Dorsolateral prefrontal cortex (tissue), 122 donors: ENCODE measurements at places on chromosomes 6 and 20.

DNA sequence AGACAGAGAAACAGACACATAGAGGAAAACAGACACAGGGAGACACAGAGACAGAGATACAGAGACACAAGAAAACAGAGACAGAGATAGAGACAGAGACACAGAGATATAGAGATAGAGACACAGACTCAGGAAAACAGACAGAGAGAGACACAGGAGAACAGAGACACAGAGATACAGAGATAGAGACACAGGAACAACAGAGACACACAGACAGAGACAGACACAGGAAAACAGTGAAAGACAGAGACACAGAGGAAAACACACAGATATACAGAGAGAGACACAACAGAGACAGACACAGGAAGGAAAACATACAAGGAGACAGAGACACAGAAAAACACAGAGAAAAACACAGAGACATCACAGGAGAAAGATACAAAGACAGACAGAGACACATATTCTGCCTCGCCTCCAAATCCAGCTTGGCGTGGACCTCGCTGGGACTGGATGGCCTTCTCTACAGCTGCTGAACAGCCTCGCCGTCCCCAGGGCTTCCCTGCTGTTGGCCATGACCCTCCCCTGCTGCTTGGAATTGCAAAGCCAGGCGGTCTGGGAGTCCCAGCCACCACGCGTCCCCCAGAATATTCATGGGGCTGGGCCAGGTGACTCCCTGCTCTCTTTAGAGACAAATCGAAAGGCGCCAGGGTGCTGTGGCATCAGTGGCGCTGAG, 36.8 kb downstream of the NTSR1 start:
- DNase-seq = peak; percentile 15

DNA sequence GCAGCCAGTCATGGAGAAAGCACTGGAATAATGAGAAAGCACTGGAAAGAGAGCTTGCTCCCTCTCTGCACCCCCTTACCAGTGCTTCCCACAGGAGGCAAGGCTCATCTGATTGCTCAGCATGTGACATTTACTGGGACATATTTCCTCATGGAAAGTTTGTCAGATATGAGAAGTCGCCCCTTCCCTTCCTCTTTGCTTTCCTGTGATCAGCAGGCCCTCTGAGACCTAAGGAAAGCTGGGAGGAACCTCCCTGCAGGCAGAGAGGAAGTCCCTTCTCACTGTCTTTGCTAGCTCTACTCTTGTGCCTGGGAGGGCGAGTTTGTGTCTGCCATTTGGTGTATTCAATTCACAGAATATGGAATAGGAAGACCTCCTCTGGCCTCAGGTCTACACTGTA, 283.8 kb downstream of the ALDH8A1 start:
- no peak for DNase-seq

DNA sequence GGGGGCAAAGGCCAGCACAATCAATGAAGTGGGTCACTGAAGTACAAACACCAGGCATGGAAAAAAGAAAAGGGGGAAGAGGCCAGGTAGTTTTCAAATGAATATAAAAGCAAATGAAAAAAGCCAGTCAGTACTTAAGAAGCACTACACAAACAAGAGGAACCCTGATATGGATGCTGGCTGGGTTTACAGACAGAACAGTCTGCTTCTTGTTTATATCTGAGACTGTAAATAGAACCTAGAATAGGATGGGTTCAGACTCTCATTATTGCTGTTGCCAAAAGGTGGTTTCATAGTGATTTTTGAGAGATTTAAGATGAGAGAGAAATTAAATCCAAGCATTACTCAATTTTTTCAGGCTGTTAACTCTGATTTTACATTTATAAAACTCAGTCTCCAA, 24.1 kb downstream of the USP45 start:
- DNase-seq = no peak

DNA sequence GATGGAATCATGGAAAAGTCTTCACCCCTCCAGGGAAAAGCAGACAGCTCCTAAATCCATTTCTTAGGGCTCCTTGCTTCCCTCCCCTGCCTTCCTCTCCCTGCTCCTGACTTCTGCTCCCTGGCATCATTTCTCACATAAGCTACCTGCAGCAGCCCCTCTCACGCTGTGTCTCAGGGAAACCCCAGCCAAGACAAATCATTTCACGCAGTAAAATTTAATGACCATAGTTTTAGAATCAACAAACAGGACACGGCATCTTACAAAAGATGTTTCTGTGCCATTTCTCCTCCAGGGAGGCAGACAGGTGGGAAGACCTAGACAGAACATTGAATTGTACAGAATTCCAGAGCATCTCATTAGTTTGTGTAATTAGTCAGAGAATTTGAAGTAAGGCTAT, 16.5 kb upstream of the FOXQ1 start:
- no peak for DNase-seq

DNA sequence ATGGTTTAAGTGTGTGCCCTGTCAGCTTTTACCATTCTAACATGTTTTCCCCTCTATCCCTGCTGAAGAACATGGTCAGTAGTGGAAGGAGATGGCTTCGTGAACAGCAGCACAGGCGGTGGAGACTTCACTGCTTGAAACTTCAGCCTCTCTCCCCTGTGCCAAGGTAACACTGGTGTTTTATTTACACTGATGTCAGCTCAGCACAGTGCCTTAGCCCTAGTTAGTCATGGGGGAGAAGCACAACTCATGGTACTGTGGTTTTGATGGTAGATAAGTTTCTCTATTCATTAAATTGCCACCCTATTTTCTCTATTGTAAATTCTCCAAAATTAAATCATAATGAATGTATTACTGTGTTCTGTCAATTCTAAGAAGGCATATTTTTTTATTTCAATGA, 56.6 kb downstream of the MTHFD1L start:
- no peak for DNase-seq

GRCh38 chr6:44012078-44012493, 115.2 kb downstream of the MRPL14 start:
- DNase-seq = no peak

DNA sequence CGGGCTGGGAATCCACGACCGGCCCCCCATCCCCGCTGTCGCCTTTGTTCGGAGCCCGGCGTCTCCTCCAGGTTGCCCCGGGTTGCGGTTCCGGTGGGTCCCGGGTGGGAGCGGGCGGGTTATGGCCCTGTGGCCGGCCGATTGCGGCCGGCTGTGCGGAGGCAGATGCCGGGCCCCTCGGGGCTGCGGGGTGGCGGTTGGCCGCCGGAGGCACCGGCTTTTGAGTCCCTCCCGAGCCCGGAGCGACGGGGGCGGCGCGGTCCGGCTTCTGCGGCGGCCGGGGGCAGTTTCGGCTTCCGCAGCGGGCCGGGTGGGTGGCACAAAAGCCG, 431 bp downstream of the LOC128125822 start:
- DNase-seq = peak; percentile 35

DNA sequence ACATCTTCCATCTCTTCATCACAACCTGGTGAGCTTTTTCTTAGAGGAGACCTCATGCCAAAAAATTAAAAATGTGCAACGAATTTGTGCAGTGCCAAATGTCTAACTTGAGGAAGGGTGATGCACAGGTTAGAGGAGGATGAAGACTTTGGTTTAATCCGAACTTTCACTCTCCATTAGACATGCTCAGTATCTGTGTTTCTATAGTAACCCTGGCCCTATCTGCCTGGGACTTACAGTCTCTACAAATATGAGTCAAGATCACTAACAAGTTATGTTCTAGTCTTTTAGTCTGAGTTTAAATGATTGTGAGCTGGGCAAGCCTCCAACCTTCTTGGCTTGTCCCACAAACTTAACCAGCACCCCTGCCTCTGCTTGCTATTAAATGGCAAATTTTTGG, 377.0 kb downstream of the BMP2 start:
- no peak for DNase-seq

DNA sequence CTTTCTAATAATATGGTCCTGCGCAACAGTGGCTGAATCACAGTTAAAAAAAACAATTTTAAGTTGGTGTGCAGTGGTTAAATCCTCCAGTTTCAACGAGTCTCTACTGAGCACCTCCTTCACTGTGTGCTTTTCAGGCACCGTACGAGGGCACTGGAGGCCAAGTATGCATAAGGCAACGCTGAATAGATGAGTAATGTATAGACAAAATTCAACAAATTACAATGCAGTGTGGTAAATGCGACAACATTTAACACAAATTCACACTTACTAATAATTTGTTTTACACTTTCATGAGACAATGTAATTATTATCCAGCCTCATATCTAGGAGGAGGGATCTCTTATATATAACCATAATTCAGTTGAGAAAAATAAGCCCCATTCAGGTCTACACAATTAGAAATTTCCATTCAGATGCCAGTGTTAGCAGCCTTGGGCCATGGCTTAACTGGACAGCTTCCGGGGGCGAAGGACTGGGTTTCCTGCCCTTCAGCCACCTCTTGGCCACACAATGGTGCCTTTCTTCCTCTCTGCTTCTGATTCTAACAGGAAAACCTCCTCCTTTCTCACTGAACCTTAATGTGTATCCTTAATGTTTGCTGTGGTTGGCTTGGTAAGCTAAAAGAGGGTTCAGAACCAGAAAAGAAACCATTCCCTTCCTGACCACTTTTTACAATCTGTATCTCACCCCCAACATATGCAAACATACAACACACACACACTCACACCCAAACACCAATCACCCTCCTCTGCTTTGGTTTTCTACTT, 51.9 kb downstream of the B4GALT5 start:
- no peak for DNase-seq

- no peak for DNase-seq
These were observed 1.7 kb downstream of the OPRL1 start for GRCh38 chr20:64081624-64081964.

DNA sequence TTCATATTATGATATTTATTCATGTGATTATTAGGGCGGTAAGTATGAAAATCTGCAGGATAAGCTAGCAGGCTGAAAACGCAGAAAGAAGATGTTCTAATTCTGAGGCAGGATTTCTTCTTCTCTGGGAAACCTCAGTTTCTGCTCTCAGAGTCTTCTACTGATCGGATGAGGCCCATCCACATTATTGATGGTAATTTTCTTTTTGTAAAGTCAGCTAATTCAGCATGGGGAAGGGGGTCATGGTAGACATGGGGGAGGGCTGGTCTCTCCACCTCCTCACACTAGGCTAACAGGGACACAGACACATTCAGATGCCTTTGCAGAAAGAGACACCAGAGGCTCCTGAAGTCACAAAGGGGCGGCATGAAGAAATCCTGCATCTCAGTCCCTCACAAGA, 21.7 kb upstream of the MICA start:
- DNase-seq = no peak

DNA sequence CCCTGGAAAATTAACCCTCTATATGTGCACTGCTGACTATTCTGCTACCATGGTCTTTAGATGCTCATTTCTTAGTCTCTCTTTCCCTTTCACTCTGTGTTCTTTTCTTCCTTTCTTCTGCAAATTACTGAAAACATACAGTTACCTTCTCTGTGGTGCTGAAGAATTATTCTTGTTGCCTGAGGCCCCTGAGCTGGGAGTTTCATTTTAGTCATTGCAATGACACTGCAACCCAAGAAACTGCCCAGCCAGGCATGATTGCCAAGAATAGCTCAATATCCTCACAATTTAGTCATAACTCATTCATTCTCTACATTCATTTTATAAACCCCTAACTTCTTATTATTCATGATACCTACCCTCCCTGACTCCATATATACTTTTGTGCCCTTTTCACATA, 245.8 kb upstream of the RAB32 start:
- no peak for DNase-seq

DNA sequence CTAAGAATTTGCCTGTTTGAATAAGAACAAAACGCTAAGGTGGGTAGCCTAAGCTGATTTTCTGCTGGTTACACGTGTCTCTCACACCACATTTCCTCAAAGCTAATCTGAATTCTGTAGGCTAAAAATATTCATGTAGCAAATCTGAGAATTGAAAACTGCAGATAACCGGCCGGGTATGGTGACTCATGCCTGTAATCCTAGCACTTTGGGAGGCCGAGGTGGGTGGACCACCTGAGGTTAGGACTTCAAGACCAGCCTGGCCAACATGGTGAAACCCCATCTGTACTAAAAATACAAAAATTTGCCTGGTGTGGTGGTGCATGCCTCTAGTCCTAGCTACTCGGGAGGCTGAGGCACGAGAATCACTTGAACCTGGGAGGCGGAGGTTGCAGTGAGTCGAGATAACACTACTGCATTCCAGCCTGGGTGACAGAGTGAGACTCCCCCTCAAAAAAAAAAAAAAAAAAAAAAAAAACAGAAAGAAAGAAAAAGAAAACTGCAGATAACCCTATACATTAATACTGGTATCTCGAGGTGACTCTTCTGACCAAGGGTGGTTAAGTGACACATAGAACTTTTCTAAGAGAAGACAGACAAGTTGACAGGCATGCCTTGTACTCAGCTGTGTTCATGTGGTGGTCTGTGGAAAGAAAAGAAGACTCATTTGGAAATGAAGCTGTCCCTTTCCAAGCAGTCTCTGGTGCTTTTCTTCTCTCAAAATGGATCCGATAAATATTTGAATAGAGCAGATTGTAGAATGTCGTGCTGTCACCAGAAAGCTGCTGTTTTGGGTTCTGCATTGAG, 24.7 kb upstream of the ASXL1 start:
- no peak for DNase-seq

- DNase-seq = peak; percentile 63
These were observed 2.3 kb downstream of the RNF114 start for GRCh38 chr20:49938173-49939163.

- DNase-seq = no peak
These were observed 101.1 kb downstream of the DLGAP4 start for GRCh38 chr20:36407199-36407733.

GRCh38 chr6:16436550-16436949, 198.2 kb downstream of the GMPR start:
- no peak for DNase-seq

DNA sequence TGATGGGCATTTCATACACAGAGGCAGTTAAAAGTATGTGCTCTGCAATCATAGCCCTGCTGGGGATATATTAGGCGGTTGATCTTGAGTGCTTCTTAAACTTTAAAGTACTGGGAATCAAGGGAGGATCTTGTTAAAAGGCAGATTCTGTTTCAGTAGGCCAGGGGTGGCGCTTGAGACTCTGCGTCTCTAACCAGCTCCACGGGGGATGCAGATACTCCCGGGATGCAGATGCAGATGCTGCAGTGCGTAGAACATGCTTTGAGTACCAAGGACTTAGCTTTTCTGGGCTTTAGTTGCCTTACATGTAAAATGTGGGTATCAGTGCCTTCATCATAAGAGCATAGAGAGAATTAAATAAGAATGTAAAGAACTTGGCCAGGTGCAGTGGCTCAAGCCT, 44.4 kb upstream of the ENPP5 start:
- DNase-seq = no peak

GRCh38 chr20:56558968-56559367, 25.9 kb downstream of the FAM209B start:
- DNase-seq = no peak

- DNase-seq = no peak
These were observed 21.6 kb downstream of the OR2J3 start for GRCh38 chr6:29129326-29130012.

GRCh38 chr6:12605888-12606345, 110.7 kb upstream of the PHACTR1 start:
- DNase-seq = no peak

GRCh38 chr6:41642090-41642959, 4.1 kb downstream of the MDFI start:
- no peak for DNase-seq
